ENCODE measurements at places on chromosomes 1 and 21. TPM values are rescaled to one million over a fixed set of nuclear protein-coding genes. Genes with fewer than 3 reads are reported as not detected.

F5 gene
- 3.9 TPM for total RNA-seq

TSPAN2 gene
- total RNA-seq = 10.6 TPM

C8B gene
- total RNA-seq = not detected

RPAP2 gene
- total RNA-seq = 11.8 TPM
